Midbrain (tissue), 1 donor: ENCODE measurements at places on chromosomes 7 and 10.
A peak's percentile ranks its signal among the peaks of the same experiment; 100 is the strongest.

DNA sequence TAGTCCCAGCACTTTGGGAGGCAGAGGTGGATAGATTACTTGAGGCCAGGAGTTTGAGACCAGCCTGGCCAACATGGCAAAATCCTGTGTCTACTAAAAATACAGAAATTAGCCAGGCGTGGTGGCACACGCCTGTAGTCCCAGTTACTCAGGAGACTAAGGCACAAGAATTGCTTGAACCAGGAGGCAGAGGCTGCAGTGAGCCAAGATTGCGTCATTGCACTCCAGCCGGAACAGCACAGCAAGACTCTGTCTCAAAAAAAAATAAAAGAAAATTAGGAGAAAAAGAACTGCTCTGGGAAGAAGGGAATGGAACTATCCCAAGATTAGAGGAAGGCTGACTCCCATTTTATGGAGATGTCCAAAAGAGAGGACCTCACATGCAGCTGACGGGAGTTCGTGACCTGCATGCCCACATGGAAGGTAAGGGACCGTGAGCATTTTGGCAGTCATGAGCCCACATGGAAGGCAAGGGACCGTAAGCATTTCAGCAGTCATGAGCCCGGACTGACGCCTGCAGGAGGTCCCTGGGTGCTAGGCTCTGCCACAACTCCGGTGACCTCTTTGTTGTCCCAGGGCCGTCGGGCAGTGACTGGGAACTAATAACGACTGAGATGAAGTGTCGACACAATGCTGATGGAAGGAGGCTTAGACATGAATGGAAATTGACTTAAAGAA lies 18.6 kb upstream of the GTPBP4 start:
- no peak for DNase-seq

DNA sequence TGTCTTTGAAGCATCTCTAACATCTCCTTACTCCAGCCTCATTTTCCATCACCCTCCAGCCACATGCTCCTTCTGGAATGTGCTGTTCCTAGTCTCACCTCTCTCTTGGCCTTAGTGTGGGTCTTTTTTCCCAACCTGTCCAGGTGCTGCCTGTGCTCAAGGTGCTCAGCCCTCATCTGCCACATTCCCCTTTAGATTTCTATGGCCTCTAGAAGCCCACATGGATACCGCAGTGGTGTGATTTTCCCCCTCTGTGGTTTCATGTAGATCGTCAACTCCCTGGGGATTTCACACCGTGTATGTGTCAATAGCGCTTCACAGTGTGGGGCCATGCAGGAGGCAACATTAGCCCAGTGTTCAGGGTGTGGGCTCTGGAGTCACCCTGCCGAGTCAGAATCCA lies 32.5 kb downstream of the BMPER start:
- no peak for DNase-seq

DNA sequence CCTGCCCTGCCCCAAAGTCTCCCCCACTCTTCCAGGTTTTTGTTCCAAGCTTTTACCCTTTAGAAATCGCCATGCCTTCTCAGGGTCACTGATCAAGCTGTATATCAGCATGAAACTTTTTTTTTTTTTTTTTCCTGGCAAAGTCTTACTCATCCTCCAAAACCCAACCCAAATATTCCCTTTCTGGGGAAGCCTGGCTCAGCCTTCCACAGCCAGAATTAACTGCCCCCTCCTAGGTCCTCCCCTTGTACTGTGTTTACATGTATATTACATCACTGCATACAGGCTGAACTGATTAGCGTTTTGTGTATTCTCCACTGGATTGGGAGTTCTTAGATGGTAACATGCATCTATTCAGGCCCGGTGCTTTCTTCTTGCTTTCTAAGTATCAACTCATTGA lies 4.6 kb upstream of the NOBOX start:
- no peak for DNase-seq

GRCh38 chr10:124142006-124142739 lies 48.8 kb upstream of the CHST15 start:
- no peak for DNase-seq

- no peak for DNase-seq
Observed at GRCh38 chr7:113367041-113367586, 248.8 kb upstream of the SMIM30 start.

- DNase-seq = no peak
Observed at GRCh38 chr7:155374276-155375252, 76.9 kb downstream of the INSIG1 start.

DNA sequence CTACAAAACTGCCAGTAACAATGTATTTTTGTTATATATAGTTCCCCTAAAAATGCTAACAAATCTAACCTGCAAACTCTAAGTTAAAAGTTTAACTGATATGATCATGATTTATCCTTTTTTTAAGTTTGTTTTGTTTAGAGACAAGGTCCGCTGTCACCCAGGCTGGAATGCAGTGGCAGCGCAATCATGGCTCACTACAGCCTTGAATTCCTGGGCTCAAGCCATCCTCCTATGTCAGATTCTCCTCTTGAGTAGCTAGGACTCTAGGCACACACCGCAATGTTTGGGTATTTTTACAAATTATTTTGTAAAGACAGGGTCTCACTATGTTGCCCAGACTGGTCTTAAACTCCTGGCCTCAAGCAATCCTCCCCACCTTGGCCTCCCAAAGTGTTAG lies 46.6 kb downstream of the ORC5 start:
- DNase-seq = no peak

DNA sequence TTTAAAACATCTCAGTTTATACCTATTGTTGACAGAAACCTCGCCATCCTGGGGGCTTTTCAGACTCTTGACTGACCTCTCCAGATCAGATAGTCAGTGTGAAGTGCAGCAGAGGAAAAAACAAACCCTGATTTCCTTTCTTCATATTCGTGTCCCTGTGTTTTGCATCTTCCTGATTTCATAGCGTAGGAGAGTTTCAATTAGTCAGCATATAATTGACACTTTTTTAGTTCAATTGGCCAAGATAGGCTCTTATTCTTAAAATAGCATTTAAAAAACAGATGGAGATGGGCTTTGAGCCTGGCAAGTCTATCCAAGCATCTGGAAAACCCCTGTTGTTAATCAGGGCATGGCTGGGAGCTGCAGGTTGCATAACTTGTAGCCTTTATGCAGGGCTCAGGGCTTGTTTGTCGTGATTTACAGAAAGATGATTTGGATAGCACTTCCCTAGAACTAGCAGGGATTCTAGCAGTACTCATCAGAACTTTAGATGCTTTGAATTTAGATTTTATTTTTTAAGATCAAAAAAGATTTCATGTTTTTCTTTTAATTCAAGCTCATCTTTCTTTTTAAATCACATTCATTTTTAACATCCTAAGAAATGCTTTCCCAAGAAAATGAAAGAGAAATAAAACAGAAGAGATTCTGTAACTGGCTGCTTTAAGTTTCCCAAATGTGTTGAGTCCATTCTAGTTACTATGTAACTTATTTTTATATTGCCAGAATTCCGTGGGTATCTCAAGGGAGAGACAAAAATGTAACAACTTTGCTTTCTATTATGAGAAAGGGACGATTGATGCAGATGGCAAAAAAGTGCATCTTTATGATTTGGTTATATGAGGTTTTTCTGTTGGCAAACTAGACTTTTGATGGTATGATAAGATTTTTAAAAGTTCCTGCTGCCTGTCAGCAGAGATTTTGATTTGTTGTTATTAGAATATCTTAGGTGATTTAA lies 270.8 kb upstream of the FZD8 start:
- no peak for DNase-seq

DNA sequence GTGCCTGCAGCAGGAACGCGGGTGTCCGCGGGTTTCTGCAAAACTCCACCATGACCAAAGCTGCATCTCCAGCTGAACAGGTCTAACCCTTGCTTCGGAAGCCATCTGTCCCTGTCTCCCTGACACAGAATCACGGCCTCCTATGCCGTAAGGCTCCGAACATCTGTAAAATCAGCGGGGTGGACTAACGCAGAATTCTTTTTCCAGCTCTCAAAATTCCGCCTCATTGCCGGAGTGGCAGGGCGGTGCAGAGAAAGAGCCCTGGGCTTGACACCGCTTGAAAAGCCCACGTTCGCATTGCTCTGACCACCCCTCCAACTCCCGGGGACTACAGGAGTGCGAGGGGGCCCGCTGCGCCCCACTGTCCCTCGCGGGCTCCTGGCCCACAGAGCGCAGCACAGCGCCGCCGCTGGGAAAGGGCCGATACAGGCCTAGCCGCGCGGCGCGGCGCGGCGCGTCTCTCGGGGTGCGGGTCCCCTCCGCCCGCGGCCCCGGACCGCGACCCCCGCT lies 409 bp downstream of the DNMBP start:
- DNase-seq = peak; percentile 64

DNA sequence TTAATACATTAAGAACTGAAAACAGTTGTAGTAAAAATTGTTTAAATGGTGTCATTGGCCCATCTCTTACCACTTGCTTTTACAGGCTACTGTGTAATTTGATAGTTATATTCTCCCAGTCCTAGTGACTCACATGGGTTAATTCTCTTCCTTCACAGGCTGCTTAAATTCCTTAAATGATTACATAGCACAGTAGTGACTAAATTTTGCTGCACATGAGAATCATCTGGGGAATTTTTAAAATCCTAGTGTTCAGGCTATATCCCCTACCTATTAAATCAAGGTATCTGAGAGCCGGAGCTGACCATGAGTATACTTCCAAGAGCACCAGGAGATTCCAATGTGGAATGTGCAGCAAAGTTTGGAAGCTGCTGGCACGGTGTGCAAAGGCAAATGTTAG lies 45.3 kb upstream of the ZNF800 start:
- no peak for DNase-seq

GRCh38 chr7:1597066-1597760 lies 27.4 kb upstream of the PSMG3 start:
- no peak for DNase-seq
